ENCODE measurements at places on chromosomes 1 and 21.

- DNase-seq: no peak
- H3K36me3 ChIP-seq: no peaks in the 10 kb centered on the region
- H3K4me3 ChIP-seq: no peak overlapping the region
- H3K4me1 ChIP-seq: no peaks in the 10 kb centered on the region
These were observed 393.0 kb downstream of the LRRIQ3 start for GRCh38 chr1:73804935-73805334.

- no peaks in the 10 kb centered on the region for H3K27me3 ChIP-seq
- no peak overlapping the region for H3K27ac ChIP-seq
- H3K36me3 ChIP-seq: no peaks in the 10 kb centered on the region
- no peak overlapping the region for H3K4me3 ChIP-seq
These were observed 298.1 kb downstream of the TM2D1 start for GRCh38 chr1:61426885-61427284.

- H3K36me3 ChIP-seq: peaks cover 12% of the 10 kb centered on the region
- H3K4me1 ChIP-seq: peaks cover 21% of the 10 kb centered on the region
- no peaks in the 10 kb centered on the region for H3K27me3 ChIP-seq
These were observed 8.0 kb downstream of the HIPK1 start for GRCh38 chr1:113937146-113937545.

DNA sequence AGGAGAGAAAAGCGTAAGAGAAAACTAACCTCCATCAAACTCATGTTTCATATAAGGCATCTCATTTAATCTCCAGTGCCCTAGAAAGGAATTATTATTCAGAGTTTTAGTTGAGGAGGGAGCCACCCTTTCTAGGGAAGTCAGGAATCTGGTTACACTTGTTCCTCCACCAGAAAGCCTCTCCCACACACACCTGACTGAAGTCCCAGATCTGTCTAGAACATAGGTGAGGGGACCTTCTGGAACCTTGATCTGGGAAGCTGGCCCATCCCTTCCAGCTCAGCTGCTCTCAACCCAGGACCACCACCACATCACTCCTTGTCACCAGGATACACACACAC is 1.9 kb upstream of the DENND2D start:
- no peak overlapping the region for H3K4me3 ChIP-seq
- DNase-seq: no peak
- H3K4me1 ChIP-seq: peaks cover 89% of the 10 kb centered on the region

DNA sequence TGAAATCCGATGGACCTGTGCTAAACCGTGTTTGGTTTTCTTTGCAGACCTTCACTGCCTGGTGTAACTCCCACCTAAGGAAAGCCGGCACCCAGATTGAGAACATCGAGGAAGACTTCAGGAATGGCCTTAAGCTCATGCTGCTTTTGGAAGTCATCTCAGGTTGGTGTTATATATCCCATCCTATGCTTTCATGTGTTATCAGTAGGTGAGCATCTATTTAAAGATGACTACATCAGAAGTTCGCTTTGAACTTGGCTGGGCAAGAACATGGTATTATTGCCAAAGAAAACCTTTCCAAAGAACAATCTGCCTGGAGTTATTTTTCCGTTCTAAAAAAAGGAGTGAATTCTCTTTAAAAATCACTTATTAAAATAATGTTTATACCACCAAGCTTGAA is 31.5 kb downstream of the ACTN2 start:
- H3K27me3 ChIP-seq: no peaks in the 10 kb centered on the region
- H3K36me3 ChIP-seq: no peaks in the 10 kb centered on the region
- H3K4me1 ChIP-seq: no peaks in the 10 kb centered on the region
- H3K27ac ChIP-seq: no peak overlapping the region
- no peak for DNase-seq

All from B cell (primary cell).